ENCODE measurements at places on chromosomes 3 and 15.

GRCh38 chr3:111746772-111747171, 112.3 kb upstream of the PHLDB2 start:
- DNase-seq, result no peak

DNA sequence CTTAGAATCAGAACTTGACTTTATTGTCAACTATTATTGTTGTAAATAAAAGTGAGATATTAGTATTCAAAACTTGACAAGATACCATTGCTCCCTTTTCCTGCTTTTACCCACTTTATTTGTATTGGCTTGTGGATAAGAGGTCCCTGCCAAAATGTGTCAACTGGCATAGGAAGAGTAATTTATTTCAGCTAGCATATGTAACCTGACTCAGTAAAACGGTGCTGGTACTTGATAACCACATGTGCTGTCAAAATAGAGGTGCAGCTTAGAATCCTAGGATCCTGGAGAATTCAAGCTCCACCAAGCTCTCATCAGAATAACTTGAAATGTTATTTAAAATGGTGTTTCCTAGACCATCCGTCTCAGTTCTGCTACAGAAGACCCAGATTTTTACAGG, 90.2 kb upstream of the TGFBR2 start:
- DNase-seq, result no peak

DNA sequence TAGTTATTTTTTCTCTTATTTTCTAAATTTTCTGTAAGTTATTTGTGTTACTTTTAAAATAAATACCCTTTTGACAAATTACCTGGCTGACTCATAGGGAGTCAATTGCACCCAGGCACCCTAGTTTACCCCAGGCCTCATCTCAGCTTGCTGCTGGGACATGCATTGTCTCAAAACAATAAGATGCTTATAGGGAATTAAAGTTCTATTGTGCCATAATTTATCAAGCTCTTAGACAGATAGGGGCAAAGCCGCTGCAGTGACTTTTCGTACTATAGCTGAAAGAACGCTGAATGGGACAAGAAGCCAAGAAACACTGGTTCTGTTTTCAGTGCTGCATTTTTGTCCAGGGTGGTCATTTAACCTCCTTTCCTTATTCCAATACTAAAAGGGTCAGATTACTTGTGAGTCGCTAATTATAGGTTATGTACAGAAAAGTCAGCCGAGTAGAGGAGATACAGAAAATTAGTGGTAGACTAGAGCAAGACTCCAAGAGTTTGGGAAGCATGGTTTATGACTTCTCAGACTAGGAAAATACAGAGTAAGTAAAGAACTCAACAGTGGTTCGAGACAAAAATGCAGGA, 50.3 kb downstream of the EXD1 start:
- no peak for DNase-seq

DNA sequence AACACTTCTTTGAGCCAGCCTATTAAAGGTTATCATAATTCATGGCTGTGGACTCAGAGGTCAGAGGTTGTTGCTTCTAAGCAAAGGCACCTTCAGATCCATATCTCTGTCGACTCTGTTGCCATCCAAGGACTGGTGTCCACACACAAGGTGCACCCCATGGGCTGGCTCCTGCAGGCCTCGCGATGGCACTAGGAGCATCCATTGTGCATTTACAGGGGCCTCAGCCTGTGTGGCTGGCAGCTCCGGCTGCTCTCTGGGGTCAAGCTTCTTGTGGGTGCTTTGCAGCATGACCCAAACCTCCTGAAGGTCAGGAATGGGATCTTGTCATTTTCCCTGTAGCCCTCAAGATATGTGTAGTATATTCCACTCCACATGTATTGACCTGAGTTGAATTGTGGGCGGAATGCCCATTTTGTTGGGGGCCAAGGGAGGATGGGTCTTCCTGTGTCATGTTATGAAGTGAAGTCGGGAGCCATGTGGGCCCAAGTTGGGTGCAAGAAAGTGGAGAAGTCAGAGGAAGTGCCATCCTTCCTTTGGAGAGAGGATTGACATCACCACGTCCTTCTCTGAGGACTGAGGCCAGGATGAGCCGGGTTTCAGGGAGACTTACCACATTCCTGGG, 43.9 kb downstream of the CHDH start:
- DNase-seq, result no peak

DNA sequence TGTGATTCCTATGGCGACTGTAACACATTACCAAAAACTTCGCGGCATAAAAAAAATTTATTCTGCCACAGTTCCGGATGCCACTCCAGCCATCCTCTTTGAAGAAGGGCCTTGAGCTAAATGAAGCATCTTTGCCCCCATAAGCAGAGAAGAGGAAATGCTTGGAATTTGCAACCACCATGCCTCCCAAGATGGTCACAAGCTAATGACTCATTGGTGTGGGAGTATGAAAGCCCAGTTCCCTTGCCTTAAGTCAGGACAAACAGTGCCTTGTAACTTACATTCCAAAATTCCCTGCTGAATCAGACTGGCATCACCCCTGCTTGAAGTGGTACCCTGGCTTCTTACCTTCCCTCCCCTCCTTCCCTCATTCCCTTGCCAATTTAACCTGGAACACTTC, 1077.4 kb downstream of the EPHA3 start:
- DNase-seq, result peak; percentile 58

GRCh38 chr3:173529062-173529711, 131.6 kb downstream of the NLGN1 start:
- DNase-seq, result no peak

GRCh38 chr3:13301286-13301987, 118.7 kb downstream of the NUP210 start:
- DNase-seq, result no peak
